ENCODE measurements at places on chromosomes 5 and 9.

- no peak for DNase-seq
Measured at GRCh38 chr9:110638381-110638954, 30.1 kb upstream of the MUSK start.

DNA sequence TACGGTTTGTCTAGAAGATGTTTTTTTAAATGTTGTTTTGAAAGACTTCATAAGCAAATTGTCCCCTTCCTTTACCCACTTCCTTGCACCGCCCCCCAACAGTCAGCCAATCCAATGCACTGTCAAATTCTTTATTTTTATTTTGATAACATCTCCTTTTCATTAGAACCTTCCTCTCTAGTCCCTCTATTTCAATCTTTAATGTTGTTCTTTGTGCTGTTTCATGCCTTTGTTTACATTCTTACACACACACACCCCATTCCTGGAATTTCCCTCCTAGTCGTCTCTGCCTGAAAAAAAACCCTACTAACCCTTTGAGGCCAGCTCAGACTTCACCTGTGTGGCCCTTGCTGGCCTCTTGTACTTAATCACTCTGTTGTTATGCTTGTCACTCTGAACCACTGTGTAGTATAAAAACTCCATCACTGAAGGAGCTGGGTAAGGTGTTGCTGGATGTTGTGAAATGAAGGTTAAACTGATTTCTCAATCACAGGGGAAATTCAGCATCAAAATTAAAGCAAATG, 133.4 kb downstream of the UGCG start:
- DNase-seq = no peak

DNA sequence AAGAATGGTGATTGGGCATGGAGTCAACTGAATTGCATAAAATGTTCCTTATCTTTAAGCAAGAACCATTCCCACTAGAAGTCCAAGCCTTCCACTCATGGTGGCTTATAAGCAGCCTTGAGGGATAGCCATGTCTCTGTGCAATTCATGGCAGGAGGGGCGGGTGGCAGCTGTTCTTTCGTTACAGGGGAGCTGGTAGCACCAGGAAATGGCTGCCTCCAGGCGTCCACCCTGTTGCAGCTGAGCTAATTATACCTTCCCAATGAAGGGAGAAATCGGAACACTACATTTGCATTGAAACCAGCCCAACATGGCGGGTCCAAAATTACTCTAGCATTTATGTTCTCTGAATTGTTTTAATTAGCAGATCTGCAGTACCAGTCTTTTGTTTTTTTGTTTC, 289.8 kb downstream of the NTRK2 start:
- DNase-seq = no peak

DNA sequence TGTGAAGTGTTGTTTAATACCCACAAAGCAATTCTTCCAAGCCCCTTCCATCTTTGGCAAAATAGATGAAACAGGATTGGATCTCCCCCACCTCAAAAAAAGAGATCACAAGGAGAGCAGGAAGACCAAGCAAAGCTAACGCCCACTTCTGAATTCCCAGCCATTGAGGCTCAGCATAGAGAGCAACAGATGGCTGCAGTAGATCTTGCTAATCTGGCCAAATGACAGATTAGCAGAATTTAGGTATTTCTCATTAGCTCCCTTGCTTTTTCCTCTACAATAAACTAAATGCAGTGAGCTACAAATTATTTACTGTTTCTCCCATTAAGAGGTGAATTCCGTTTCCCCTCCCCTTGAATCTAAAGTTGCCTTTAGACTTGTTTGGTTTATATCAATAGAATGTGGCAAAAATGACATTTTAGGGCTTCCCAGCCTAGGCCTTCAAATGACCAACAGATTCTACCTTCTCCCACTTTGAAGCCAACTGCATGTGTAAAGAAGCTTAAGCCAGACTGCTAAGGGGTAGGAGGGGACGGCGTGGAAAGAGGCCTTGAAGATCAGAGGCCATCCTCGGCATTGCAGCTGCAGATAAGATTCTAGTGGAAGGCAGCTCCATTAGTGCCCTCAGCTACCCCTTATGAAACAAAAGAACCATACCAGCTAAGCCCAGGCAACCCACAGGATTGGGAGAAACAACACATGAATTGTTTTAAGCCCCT, 56.8 kb upstream of the CPEB4 start:
- DNase-seq = no peak

GRCh38 chr5:147442224-147442623, 67.6 kb downstream of the DPYSL3 start:
- DNase-seq = no peak

DNA sequence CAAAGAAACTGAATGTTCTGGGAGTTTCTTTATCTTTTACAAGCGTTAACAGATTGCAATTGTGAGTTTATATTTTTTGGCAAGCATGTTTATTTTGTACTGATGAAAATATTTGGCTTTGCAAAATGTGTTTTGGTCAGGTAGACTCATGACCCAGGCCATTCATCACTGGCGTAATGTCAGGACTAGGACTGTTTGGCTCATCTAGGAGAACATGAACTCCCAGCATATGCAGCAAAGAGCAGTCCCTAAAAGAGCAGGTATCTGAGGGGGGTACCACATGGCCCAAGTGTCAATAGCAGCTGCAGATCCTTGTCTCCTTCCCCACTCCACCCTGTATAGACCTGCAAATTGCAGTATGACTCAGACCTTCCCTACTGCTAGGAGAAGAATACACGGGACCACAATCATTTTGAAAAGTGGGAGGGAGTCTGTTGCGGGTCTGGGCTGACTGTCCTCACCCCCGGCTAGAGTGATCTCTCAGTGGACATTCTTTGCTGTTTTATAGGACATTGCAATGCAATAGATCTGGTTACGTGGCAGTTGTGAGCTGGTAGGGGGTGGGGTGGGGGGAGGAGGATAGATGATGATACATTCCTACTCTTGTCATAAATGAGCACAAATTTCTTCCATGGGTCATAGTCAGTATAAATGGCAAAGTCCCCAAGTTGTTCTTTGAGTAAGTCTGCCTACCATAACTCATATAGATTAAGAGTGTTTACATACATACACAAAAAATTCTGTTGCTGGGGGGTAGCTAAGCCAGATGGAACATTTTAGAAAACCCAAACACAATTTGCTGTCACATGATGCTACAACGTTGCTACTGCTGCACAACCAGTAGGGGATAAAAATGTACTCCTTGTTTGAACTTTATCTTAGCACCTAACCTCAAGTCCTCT, 20.8 kb upstream of the SNCAIP start:
- DNase-seq = no peak

- no peak for DNase-seq
Measured at GRCh38 chr9:130157079-130157478, 15.1 kb upstream of the NCS1 start.

Measured in stimulated activated CD4-positive, alpha-beta T cell treated with anti-CD3 and anti-CD28 coated beads, Interleukin-12 subunit alpha, Interleukin-12 subunit beta, amount 100 ng/mL, for 4 hours (primary cell).